Stimulated activated CD8-positive, alpha-beta memory T cell treated with anti-CD3 and anti-CD28 coated beads, Interleukin-15, amount 100 ng/mL, for 48 hours (primary cell): ENCODE measurements at places on chromosomes 1 and 21.

- no peak for DNase-seq
These were observed 109.7 kb upstream of the ZBTB40 start for GRCh38 chr1:22341791-22342605.

DNA sequence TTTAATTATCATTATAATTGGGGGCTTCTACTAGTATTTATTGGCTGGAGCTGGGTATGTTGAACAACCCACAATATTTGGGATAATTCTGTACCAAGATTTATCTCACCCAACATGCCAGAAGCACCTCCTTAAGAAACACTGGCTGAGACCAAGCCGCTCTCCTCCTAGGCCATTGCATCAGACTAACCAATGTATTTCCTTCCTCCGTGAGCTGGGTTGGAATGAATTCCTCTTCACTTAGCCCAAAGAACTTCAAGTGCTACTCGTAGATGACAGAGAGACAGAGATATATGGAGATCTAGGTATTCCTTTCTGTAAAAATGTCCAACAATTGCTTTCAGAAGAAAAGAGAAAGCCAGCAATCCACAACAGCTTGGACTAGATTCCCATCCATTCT, 87.2 kb upstream of the ETS2 start:
- no peak for DNase-seq

GRCh38 chr1:110011527-110012041, 22.8 kb upstream of the STRIP1 start:
- DNase-seq, result no peak

- DNase-seq, result no peak
These were observed 30.7 kb upstream of the RNF187 start for GRCh38 chr1:228456252-228457016.

- DNase-seq, result no peak
These were observed 5.3 kb upstream of the MROH9 start for GRCh38 chr1:170929835-170930554.

- no peak for DNase-seq
These were observed 6.0 kb upstream of the MYOG start for GRCh38 chr1:203091761-203092330.

- DNase-seq, result no peak
These were observed 391.8 kb downstream of the CAMTA1 start for GRCh38 chr1:7177021-7177420.

GRCh38 chr1:236350308-236350707, 43.8 kb upstream of the EDARADD start:
- no peak for DNase-seq

DNA sequence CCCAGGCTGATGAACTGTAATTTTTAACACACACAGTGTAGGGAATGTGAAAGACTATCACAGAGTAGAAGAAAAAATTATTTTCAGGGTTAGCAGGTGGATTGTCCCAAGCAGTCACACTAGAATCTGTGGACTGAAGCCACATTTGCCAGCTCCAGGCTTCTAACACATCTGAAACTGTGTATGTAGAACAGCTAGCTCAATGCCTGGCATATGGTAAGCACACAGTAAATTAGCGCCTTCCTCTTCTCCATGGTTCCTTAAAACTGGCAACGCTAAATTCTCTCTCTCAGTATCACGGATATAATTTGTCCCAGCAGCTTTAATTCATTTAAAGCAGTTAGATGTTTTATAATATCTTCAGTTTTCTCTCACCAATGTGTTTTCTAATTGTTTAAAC, 2.4 kb upstream of the NUDT17 start:
- no peak for DNase-seq

GRCh38 chr1:63674238-63674864, 81.1 kb downstream of the PGM1 start:
- DNase-seq, result no peak

GRCh38 chr1:179190861-179191260, 38.6 kb downstream of the ABL2 start:
- no peak for DNase-seq

DNA sequence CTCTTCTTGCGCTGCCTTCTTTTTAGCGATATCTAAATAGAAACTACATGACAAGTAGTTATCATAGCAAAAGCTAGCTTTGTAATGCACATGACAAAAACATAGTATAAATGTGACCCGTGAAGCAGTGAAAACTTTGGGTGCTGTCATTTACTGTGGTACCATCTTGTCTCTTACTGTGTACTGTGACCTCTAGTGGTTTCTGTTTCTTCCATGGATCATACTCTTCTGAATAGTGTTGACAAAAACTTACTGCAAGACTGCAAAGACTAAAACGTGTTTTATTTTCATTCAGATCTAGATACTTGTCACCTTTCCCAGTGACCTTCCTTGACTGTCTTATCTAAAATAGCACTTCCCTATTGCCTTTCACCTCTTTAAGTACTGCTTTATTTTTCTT, 6.1 kb downstream of the RLF start:
- DNase-seq, result no peak
